ENCODE measurements at places on chromosomes 5 and 9.
A peak's percentile ranks its signal among the peaks of the same experiment; 100 is the strongest.

DNA sequence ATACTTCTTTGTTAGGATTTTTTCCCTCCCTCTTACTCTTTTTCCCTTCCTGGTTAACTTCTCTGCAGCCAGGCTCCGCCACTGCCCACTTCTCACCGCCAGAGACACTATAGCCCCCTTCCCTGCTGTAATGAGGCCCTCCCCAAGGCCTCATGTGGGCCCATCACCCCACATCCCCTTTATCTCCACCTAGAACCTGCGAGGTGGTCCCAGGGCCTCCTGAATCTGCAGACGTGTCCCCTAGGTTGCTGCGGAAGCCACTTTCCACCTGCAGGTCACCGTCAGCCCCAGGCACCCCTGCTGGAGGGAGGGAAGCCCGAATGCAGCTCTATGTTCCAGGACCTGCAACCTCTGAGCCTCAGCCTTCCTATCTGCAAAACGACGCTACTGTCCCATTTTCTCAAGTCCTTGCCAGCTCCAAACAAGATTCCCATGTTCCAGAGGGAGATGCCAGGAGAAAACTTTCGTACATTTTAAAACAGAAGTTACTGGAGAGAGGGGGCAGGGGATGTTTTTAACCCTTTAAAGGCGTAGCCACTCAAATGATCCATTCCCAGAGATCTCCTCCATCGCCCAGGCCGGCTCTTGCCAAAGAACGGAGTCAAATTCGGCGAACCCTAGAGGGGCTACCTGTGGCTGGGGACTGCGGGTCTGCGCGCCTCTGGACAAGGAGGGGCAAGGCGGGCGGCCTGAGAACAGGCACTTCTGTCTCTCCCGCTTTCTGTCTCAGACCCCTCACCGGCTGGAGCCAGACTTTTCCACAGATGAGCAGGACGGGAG is 929 bp downstream of the SH3PXD2B start:
- DNase-seq = peak; percentile 88

DNA sequence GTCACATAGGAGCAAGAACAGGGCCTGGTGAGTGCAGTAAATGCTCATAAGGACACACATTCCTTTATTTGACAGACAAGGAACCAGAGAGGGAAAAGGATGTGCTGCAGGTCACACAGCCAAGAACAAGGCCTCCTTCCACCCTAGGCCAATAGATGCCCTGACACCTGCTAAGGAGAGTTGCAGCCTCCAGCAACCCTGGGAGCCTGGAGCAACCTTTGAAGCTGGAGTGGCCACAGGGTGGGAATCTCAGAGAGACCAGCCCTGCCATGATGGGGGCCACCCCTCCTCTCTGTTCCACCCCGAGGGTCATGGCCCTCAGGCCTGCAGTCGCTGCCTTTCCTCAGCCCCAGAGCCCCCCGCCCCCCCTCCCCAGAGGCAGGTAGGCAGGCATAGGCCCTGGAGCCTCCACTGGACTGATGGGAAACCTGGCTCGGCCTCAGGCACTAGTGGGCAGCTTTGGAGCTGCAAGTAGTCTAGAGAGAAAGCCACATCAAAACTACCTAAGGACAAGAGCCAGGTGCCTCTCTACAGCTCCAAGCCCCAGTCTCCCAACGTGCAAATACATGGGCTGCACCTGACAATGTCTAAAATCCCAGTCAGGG is 116.1 kb upstream of the SPOCK1 start:
- DNase-seq = no peak

GRCh38 chr5:151018846-151019245 is 1.5 kb upstream of the GPX3 start:
- DNase-seq = no peak

DNA sequence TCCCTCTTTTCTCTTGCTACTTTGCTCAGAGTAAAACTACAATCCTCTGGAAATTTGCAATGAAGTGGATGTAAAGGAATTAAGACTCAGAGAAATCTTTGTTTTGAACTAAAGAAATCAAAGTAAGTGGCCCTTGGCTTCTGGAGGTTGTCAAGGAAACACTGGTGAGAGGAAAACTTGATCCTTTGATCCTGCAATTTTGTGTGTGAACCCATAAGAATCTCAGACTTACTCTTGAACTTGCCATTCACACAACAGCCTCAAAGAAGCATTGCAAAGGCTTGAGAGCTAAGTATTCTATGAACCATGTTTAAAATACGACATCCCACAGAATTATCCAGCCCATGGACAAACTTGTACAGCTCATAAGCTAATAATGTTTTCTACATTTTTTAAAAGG is 827.5 kb downstream of the TAF11L14 start:
- DNase-seq = no peak

DNA sequence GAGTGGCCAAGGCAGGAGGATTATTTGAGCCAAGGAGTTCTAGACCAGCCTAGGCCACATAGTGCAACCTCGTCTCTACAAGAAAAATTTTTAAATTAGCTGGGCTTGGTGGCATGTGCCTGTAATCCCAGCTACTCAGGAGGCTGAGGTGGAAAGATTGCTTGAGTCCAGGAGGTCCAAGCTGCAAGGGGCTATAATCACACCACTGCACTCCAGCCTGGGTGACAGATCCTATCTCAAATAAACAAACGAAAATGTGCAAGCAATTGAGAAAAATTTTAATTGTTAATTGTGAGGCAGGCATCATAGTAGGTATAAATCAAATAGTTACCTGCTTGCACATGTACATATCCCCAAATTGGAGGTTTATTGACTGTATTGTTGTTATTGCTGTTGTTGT is 15.3 kb downstream of the ALDH7A1 start:
- no peak for DNase-seq

- DNase-seq = no peak
Measured at GRCh38 chr9:109474170-109474569, 23.9 kb downstream of the PTPN3 start.

DNA sequence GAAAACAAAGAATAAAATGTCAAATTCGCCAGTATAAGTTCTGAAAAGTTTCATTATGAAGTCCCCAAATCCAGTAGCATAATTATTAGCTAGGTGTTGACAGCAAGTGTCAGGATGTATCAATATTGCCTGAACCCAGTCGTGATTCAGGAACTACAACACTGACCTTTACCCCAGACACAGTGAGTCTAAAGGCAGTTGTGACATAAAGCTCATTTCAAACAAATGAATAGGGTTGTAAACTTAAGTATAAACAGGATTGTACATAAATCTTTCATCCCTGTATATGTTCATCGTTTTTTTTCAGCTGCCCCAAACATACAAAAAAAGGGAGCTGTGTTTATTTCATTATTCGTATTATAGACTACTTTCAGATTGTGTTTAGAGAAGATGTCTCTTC is 385.7 kb downstream of the PLK2 start:
- no peak for DNase-seq

GRCh38 chr9:136407911-136408310 is 2.5 kb downstream of the ENTR1 start:
- no peak for DNase-seq

- DNase-seq = no peak
Measured at GRCh38 chr5:18090177-18090576, 455.9 kb downstream of the TAF11L14 start.

GRCh38 chr5:149315753-149316152 is 29.5 kb upstream of the GRPEL2 start:
- no peak for DNase-seq

DNA sequence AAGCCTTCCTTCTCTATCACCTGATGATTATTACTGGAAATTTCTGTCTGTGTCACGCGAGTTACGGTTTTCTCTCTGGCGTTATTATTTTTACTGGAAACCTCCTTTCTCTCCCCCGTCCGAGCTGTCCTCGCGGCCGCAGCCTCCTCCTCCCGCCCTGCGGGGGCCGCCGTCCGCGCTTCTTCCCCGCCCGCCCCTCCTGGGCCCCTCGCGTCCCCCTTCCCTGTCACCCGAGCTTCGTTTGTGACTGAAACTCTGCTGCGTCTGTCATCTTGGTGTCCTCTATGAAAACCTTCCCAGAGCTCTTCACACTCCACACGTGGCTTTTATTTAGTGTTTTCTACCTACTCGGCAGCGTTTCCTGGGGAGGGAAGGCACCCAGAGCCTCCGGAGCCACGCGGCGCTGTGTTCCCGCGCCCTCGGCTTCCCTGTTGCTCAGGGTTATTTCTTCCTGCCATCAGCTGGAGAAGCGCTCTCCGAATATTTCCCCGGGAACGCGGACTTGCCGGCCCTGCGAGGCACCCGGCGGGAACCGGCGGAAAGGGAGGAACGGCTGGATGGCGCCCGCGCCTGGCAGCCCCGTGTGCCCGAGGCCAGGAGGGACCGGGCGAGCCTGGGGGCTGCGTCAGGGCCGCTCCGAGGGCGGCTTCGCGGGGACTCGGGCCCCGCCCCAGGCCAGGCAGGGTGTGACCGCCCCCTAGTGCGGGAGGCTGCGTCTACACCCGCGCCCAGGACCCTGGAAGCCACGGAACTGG is 33.9 kb downstream of the TRIP13 start:
- DNase-seq = no peak

DNA sequence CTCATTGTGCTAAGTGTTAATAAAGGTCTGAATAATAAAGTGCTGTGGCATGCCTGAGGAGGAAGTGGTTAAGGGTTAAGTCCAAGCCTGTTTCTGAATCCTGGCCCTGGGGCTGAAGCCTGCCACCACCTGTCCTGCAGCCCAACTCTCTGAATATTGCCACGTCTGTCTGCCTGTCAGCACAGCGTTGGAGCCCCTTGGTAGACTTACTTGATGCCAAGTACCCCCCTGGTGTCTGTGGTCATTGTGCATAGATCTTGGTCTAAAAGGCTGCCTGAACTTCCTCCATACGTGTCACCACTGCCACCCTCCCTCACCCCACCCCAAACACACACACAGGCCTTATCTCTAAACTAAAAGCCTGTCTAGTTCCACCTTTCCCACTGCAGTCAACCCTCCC is 35.4 kb upstream of the SLC2A8 start:
- no peak for DNase-seq

DNA sequence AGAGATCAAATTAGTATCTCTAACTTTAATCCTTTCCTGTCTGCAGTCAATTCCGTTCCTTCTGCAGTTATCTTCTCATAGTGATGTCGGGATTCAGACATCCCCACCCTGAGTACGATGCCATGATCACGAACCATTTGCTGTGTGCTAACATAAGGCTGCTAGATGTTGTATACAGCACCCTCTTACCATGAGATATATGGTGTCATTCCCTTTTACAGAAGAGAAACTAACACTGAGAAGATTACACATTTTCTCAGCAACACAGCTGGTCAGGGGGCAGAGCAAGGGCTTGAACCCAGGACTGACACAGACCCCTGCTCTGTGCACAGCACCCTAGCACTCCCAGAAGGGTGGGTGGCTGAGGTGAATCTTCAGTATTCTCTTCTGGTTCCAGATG is 46.9 kb upstream of the HSD17B4 start:
- no peak for DNase-seq
